Stimulated activated CD8-positive, alpha-beta memory T cell treated with anti-CD3 and anti-CD28 coated beads, Interleukin-4, amount 100 ng/mL, for 1 hour (primary cell): ENCODE measurements at places on chromosomes 6 and 20.

GRCh38 chr6:27267857-27268434 lies 20.4 kb downstream of the PRSS16 start:
- no peak for DNase-seq

- DNase-seq: no peak
Measured at GRCh38 chr20:21146215-21146614, 20.3 kb downstream of the KIZ start.

- no peak for DNase-seq
Measured at GRCh38 chr6:24431045-24431451, 28.3 kb downstream of the MRS2 start.

DNA sequence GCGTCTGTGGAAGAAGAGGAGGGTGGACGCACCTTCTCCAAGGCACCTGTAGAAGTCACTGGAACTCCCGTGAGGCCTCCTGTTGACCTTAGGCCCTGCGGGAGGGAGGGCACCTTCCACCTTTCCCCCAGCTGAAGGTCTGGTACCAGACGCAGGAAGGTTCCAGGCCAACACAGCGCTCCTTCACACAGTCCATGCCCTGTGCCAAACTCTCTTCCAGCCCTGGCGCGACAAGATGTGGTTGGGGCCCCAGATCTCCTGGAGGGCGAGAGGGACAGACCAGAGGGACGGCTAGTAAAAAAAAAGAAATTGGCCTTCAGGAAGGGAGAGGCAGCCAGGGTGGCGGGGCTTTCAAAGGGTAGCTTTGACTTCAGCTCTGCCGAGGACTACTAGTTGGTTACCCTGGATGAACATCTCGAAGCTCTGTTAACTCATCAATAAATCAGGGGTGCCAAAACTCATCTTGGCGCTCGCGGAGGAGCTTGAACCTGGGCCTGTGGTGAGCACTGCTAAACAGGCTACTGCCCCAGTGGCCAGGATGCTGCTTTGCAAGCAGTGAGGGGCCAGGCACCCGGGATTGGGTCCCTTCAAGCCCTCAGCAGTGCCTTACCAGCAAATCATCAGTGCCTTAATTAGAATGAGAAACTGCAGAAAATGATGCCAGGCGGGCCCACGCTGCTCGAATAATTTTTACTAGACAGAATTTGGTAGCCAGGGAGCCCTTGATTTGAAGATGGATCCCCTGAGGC lies 14.9 kb downstream of the AARS2 start:
- no peak for DNase-seq

DNA sequence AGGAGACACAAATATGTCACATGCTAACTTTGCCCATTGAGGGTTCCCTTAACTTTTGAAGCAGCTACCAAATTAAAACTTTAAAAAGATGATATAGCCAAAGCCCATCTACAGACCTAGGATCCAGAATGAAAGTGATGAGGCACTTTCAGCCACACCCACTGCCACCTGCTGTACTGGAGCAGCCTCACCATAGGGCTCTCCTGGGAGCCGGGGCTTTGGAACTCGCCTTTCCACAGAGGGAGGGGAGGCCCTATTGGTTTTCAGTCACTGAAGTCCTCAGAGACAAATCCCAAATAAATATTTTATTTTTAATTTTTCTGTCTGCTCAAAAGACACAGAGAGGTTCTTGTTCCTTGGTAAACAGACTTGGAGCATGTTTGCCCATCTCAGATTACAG lies 238.1 kb upstream of the TAB2 start:
- no peak for DNase-seq

DNA sequence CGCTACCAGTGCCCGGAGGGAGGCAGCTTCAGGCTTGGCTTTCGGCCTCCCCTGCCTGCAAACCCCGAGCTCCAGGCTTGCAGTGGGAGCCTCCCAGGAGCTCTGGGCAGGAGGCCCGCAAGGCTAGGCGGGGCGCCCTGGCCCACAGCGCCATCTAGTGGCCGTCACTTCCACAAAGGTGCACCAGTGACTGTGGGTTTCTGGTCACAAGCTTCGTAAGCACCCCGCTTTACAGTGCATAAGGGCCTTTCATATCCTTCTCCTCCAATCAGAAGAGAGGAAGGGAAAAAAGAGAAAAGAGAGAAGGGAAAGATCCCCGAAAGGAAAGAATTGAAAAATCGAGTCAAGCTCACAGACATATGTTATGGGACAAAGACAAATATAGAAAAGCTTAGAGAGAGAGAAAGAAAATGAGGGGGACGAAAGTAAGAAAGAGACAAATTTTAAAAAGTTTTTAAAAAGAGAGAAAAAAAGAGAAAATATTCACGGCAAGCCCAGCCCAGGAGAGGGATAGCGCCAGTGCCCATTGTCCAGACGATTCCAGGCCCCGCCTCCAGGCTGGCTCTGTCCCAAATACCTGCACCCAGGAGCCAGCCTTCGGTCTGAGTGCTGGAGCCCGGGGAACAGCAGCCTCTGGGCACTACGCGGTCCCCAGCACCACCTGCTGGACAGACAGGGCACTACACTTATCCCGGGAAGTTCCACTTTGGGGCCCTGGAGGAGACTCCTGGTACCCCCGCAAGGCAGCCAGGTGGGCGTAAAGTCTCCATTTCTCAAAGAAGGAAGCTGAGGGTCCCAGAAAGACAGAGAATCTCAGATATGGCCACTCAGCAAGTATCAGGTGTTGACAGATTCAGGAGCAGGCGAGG lies 207.1 kb downstream of the PREX1 start:
- peak; percentile 41 for DNase-seq

DNA sequence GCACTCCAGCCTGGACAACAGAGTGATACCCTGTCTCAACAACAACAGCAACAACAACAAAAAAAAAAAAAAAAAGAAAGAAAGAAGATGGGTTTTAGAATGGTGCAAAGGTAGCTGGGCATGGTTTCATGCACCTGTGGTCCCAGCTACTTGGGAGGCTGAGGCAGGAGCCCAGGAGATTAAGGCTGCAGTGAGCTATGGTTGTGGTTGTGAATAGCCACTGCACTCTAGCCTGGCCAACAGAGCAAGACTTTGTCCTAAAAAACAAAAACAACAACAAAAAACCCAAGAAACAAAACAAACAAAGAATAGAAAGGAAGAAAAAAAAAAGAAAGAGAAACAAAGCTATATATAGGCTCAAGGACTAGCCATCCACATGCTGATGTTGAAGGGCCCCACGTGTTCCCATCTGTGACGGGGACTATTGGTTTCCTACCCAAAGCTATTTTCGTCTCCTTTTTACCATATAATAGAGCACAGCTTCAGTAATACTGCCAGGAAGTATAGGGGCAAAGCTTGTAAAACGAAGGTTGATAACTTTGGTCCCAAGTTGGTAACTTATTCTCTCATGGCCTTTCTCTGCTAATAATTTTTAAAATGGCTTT lies 7.9 kb upstream of the EEF1E1 start:
- DNase-seq: no peak

DNA sequence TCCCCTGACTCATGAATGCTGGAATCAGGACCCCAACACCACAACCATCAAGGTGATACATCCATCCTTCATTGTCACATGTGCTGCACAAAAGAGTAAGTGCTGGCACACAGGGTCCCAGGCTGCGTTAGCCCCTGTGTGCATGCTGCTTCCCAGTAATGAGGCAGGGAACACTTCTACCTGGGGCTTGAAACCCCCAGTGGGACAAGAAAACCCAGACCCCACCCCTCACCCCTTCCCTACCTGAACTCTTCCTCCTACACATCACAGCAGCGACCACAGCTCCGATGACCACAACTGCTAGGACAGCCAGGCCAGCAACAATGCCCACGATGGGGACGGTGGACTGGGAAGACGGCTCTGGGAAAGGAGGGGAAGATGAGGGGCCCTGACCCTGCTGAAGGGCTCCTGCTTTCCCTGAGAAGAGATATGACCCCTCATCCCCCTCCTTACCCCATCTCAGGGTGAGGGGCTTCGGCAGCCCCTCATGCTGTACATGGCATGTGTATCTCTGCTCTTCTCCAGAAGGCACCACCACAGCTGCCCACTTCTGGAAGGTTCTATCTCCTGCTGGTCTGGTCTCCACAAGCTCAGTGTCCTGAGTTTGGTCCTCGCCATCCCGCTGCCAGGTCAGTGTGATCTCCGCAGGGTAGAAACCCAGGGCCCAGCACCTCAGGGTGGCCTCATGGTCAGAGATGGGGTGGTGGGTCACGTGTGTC lies 2.0 kb downstream of the HLA-B start:
- no peak for DNase-seq

- no peak for DNase-seq
Measured at GRCh38 chr6:49550492-49551077, at the start of gene C6orf141. TSS of gene C6orf141 (plus strand) at chr6:49550668. CDS start at chr6:49550793, 125 bp downstream.

DNA sequence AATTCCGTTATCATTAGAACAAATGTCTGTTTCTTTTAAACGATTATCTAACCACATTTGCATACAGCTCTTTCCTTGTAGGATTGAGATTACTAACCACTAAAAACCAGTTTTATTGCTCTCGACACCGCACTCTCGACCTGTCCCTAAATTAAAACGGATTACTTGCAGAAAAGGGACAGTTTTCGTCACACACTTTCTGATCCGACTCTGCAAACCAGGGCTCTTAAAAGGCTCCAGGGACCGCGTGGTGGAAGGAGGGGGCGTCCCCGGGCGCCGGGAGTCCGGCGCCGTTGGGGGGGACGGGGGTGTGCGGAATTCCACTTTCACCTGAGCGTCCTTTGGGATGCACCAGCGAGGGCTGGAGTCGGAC lies 731 bp downstream of the MAK start:
- DNase-seq: no peak

GRCh38 chr6:31473780-31474761 lies 23.9 kb upstream of the MICB start:
- DNase-seq: no peak

GRCh38 chr20:14951105-14951504 lies 613.7 kb upstream of the FLRT3 start:
- no peak for DNase-seq

- DNase-seq: no peak
Measured at GRCh38 chr20:23061734-23062561, 12.5 kb upstream of the THBD start.
